ENCODE measurements at places on chromosomes 3 and 15.

- peak; percentile 96 for DNase-seq
These were observed 18.5 kb downstream of the LIMD1 start for GRCh38 chr3:45612918-45613602.

DNA sequence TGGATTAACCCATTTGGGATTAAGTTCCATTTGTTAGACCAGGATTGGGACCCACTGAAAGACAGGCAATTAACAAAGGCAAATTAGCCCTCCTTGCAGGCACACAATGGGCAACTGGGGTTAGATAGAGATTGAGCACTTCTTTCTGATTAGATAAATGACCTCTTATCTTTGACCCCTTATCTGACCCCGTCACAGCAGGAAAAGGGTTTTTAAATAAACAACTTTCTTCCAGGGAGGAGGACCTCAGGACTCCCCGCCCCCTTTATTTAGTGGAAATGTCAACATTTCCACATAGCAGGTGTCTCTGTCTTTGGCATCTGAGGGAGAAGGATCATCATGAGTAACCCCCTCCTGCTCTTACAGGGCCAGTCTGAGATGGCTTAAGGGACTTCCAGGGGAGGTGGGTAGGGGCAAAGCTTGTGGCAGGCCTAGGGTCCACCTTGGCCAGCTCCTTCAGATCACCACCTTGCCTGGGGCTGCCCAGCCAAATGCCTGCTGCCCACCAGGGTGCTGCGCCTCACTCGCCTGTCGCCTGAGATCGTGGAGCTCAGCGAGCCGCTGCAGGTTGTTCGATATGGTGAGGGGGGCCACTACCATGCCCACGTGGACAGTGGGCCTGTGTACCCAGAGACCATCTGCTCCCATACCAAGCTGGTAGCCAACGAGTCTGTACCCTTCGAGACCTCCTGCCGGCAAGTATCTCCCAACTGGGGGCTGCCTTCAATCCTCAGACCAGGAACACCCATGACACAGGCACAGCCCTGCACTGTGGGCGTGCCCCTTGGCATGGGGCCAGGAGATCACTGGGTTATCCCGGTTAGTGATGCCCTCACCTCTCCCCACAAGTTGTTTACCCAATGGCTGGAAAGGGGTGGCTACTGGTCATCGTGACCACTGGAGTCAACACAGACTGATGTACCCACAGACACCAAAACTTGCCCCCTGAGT is 2.6 kb upstream of the WDR6 start:
- DNase-seq, result no peak

- DNase-seq, result no peak
These were observed 101.5 kb downstream of the ATP8B4 start for GRCh38 chr15:50017522-50017921.

DNA sequence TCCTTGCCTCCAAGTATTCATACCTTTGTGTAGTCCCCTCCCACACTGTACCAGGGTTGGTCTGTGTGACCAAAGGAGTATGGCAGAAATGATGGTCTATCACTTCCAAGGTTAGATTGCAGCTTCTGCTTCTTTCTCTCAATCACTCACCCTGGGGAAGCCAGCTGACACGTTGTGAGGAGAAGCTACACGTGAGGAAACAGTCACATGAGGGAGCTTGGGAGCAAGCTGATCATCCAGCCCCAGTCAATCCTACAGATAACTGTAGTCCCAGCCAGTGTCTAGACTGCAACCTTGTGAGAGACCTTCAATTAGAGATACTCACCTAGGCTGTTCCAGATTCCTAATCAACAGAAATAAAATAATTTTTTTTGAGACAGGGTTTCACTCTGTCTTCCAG is 6.2 kb upstream of the ZNF774 start:
- DNase-seq, result no peak

- DNase-seq, result no peak
These were observed 59.4 kb downstream of the CMSS1 start for GRCh38 chr3:99877031-99877579.

- DNase-seq, result no peak
These were observed 193.9 kb downstream of the DIPK2A start for GRCh38 chr3:144165482-144165881.

DNA sequence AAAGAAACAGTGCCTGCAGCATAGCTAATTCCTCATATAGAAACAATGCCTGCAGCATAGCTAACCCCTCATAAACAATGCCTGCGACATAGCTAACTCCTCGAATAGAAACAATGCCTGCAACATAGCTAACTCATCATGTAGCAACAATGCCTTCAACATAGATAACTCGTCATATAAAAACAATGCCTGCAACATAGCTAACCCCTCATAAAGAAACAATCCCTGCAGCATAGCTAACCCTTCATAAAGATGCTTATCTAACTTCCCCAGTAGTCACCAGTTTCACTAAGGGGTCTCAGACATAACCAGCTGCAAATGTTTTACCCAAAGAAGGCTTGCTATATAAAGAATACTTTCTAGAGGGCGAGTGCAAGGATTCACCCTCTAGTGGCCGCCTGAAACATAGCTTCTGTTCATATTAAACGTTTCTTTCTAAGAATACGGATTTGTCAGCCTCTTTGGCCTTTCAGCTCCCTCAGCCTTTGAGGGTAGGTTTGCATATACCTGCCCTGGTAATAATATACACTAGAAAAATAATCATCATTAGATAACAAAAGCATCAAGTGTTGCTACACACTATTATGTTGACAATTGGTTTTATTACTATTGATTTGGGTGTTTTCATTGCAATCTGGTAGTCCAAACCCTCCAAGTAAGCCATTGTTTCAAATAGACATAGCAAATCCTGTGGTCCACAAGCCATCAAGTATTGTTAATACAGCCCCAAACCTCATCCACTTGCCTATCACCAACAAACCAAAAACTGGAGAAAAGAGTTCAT is 44.4 kb upstream of the FAN1 start:
- no peak for DNase-seq

DNA sequence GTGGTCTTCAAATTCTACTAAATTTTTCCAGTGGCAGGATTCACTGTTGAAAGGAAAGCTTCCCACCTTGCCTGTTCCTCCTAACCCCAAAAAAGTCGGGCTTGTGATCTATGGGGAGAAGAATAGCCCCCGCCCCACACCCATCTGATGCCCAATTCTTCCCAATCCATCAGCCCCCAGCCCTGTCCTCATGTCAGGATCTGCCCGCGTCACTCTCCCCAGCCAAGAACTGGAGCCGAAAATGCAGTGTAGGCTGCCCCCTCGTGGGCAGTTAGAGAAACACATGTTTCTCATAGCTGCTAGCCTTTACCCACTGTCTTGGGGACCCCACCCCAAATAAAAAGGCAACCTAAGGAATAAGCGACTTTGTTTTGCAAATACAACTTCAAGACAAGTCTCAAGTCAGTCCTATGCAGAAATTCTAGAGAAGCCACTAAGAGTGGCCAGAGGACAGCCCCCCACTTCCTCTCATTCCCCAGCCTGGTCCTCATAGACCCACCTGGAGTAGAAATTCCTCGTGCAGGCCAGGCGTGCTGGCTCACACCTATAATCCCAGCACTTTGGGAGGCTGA is 13.0 kb upstream of the CSK start:
- DNase-seq, result peak; percentile 33

DNA sequence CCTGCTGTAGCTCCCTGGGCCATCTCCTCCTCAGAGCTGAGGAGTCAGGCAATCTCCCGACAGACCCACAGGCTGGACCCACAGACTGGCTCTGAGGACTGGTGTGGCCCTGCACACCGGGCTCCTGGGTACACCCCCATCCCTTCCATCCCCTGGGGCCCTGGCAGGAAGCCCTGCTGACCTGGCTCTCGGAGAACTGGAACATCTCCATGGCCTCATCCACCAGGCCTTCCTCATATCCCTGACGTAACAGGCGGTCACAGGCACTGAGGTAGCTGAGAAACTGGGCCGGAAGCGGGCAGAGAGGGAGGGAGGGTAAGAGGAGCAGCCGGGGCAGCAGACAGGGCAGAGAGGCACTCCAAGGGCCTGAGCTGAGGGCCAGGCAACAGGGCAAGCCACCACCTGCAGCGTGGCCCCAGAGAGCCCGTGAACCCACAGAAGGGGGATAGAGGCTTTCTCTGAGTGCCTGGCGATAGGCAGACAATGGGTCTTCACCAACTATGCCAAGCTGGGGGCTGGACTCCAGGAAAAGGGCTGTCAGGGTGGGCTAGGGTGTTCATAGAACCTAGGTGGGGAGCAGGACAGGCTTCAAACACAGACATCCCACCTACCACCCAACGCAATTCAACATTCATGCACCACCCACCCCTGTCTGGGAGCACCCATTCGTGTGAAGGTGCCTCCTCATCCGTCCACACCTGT is 17.9 kb downstream of the KBTBD13 start:
- no peak for DNase-seq

DNA sequence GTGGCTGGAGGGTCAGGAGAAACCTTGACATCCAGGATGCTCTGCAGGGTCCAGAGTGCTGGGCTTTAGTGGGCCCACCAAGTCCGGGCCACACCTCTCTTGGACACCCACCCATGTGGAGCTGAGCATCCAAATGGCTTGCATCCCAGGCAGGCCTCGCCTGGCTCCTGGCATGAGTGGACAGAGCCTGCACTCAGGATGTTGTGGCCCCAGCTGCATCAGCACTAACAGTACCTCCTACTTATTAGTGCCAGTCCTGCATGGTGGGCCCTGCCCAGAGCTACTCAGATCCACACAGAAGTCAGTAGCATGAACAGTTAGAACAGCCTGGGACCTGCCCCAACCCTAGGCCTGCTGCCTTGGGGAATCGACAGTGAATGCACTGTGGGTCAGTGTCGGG is 42.2 kb upstream of the MRPS22 start:
- DNase-seq, result no peak

- no peak for DNase-seq
These were observed 26.8 kb downstream of the ZBTB38 start for GRCh38 chr3:141395005-141395589.

GRCh38 chr15:25894371-25894902 is 31.3 kb upstream of the ATP10A start:
- no peak for DNase-seq

- no peak for DNase-seq
These were observed 74.0 kb downstream of the COL8A1 start for GRCh38 chr3:99712291-99712954.

- no peak for DNase-seq
These were observed 398.3 kb upstream of the PPP2R3A start for GRCh38 chr3:135567223-135567622.

- no peak for DNase-seq
These were observed 42.0 kb upstream of the CGNL1 start for GRCh38 chr15:57334257-57334656.

- DNase-seq, result no peak
These were observed 151.7 kb downstream of the FBN1 start for GRCh38 chr15:48493763-48494225.

- no peak for DNase-seq
These were observed 306.5 kb downstream of the PLOD2 start for GRCh38 chr3:145854499-145854898.

GRCh38 chr3:61724801-61725200 is 163.4 kb downstream of the PTPRG start:
- DNase-seq, result no peak

DNA sequence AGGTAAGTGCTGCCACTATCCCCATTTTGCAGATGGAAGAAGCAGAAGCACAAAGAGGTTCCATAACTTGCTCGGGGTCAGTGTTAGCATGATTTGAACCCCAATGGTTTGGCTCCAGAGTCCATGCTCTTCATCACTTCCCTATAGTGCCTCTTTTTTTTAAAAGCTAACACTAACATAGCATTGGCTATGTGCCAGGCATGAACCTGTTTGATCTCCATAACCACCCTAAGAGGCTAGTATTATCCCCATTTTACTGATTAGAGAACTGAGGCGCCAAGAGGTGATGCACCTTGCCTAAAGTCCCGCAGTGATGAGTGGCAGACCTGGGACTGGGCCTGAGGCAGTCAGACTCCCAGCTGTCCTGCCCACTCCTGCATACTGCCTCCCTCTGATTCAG is 7.3 kb downstream of the LINGO1 start:
- no peak for DNase-seq

DNA sequence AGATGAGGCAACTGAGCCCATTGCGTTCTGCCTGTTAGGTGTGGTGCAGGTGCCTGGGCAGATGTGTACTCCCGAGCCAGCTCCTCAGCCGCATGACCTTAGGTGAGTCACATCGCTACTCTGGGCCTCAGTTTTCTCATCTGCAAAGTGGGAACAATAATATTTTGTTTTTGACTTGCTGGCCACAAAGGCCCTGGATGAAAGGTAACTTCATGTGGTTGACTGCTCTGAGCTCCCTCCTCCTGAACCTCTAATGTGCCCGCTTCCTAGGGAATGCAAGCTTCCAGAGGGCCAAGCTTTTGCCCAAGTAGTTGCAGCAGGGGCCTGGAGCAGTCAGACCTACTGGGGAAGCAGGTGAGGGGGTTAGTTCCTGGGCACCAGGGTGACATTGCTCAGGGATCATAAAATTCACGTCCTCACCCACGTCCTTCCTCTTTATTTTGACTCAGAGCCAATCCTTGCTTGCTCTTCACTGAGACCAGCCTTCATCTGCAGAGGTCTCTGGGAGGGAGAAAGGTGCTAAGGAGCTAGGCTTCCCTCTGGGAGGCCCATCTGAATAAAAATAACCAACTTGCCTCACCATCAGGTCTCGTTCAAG is 149.0 kb upstream of the TLE3 start:
- no peak for DNase-seq

- peak; percentile 74 for DNase-seq
These were observed 117.0 kb upstream of the ARL6 start for GRCh38 chr3:97647441-97647982.

DNA sequence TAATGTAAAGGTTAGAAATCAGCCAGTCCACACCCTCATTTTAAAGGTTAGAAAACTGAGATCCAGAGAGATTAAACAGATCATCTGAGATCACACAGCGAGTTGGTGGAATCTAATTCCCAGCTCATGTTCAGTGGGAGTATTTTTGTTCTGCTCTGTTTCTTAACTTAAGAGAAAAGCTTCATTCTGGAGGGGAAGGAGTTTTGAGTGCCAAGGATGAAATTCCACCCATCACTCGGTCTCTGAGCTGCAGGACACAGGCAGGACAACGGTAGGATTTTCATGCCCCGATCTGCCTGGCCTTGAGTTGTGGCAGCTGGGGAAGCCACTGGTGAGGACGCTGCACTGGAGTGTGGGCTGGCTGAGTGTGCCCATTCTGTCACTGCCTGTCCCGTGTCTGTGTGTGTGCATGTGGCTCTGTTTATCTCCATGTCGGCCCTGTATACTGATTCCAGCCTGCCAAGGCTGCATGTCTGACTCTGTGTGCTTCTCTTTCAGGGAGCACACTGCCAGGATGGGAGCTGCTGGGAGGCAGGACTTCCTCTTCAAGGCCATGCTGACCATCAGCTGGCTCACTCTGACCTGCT is 94.3 kb downstream of the CEMIP start:
- no peak for DNase-seq

- no peak for DNase-seq
These were observed 5.9 kb upstream of the POLG start for GRCh38 chr15:89340573-89340972.

DNA sequence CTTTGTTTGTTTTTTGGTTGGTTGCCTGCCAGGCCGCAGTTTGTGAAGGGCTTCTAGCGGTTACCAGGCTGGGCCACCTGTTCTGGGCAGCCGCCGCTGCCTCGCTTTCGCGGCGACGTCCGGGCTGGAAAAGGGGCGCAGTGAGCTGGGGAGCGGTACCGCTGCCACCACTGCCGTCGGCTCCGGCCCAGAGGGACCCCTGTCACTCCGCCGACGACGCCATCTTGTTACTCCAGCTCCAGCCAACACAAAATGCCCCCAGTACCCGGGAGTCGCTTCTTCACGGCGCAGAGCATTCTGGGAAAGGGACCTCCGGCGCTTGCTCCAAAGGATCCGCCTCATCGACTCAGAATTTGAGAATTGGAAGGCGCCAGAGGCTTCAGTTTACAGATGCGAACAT is 238.8 kb downstream of the CDIN1 start:
- no peak for DNase-seq

- no peak for DNase-seq
These were observed 104.1 kb downstream of the LIPC start for GRCh38 chr15:58535894-58536293.

Measured in NCI-H526 treated with DMSO at 0.1 percent for 48 hours (cell line).